ENCODE measurements at places on chromosomes 2 and 18.

GRCh38 chr2:223054193-223054781 lies 2.3 kb downstream of the KCNE4 start:
- DNase-seq = no peak

DNA sequence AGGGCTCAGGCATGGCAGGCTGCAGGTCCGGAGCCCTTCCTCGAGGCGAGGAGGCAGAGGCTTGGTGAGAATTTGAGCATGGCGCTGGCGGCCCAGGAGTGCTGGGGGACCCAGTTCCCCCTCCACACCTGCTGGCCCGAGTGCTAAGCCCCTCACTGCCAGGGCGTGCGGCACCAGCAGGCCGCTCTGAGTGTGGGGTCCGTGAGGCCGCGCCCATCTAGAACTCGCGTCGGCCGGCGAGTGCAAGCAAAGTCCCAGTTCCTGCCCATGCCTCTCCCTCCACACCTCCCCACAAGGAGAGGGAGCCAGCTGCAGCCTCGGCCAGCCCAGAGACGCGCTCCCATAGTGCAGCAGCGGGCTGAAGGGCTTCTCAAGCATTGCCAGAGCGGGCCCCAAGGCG lies 233.0 kb downstream of the PIEZO2 start:
- no peak for DNase-seq

GRCh38 chr18:31610286-31611205 lies 18.9 kb downstream of the TTR start:
- DNase-seq = no peak

- no peak for DNase-seq
These were observed 69.8 kb downstream of the MAP3K20 start for GRCh38 chr2:173145454-173145853.

DNA sequence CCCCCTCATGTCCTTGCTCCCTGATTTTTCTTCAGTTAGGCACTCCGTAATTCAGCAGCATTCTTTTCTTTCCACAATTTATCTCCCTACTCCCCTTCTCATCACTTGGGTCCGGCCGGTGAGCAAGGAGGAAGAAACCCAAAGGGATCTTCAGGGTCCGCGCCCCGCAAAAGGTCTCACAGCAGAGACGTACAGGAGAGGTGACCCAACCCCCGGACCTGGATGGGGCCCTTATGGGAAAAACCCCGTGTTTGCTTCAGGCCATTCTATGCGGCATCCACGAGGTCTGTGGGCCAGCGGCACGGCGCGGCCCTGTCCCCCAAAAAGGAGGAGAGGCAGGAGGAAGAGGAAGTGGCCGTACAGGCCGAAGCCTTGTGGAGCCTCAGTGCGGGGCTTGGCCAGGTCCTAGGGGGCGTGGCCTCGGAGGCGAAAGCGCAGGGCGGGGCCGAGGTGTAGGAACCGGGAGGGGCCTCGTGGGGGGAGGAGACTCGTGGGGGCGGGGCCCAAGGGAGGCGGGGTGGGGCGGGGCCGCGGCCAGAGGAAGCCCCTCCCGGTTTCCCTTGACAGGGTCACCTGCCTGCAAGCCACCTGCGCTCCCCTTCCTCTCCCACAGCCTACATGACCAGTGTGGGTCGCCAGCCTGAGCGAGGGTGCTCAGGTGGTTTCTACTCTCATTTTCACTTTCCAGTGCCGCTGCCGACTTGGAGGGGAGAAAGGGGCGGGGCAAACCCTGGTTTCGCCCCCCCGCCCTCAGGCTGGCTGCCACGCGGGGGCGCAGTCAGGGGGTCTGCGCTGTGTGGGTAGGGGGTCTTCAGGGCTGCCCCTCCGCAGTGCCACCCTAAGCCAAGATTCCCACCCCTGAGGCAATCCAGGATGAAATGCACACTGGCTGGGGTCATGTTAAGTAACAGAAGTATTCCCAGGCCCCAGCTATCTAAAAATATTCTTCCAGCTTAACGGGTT lies 156.4 kb upstream of the XPO1 start:
- peak; percentile 67 for DNase-seq

DNA sequence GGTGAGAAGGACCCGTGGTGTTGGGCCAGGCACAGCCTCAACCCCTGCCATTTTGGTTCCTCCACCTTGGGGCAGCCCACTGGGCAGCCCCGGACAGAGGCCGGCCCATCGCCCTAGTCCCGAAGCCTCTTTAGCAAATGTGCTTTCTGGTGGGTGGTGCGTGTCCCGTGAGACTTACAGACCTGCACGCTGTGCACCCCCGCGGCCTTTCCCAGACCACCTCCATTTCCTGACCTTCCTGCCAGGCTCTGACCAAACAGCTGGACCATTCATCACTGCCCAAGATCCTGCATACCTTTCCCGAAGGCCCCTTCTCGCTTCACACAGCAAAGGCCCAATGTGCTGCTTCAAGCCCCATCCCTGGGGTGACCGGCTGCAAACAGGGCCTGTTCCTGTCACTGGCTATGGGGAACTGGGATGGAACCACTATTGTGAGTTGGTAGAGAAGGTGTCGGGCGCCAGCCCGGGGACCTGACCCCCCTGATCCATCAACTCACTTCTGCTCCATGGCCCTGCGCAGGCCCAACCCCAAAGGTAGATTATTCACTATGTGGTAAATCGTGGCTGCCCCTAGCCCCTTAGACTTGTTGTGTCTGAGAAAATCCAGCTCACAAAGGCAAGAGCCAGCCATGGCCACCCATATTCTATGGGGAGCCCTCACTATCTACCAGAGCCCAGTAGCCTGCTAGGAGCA lies 341.0 kb downstream of the EIPR1 start:
- no peak for DNase-seq

DNA sequence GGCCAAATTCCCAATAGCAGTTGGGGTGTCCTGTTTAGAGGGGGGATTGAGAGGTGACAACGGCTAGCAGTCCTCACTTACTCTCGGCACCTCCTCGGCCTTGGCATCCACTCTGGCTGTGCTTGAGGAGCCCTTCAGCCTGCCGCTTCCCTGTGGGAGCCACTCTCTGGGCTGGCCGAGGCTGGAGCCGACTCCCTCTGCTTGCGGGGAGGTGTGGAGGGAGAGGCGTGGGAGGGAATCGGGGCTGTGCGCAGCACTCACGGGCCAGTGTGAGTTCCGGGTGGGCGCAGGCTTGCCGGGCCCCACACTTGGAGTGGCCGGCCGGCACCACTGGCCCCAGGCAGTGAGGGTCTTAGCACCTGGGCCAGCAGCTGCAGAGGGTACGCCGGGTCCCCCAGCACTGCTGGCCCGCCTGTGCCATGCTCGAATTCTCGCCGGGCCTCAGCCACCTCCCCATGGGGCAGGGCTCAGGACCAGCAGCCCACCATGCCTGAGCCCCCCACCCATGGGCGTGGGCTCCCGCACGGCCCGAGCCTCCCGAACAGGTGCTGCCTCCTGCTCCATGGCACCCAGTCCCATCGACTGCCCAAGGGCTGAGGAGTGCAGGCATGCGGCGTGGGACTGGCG lies 705.9 kb upstream of the ZNF804A start:
- no peak for DNase-seq

DNA sequence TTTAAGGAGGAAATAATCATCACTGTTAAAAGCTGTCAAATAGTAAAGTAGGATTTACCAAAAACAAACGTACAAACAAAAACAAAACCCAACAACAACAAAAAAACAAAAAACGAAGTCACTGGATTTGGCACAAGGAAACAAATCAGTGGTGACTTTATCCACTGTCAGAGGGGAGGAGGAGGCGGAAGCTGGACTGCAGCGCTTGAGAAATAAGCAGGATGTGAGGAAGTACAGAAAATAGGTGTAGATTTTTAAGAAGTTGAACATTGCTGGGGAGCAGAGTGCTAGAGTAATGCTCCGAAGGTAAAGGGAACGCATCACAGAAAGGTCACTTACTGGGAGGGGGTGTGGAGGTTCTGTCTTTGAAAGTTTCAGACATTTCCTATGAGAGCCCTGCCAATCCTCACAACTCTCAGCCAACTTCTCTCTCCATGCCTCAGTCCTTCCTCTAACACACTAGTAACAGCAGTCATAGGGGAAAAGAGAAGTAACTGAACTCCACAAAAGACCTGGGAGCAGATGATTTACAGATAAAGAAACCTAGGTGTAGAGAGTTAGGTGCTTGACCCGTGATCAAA lies 220.2 kb upstream of the SMAD7 start:
- DNase-seq = no peak

DNA sequence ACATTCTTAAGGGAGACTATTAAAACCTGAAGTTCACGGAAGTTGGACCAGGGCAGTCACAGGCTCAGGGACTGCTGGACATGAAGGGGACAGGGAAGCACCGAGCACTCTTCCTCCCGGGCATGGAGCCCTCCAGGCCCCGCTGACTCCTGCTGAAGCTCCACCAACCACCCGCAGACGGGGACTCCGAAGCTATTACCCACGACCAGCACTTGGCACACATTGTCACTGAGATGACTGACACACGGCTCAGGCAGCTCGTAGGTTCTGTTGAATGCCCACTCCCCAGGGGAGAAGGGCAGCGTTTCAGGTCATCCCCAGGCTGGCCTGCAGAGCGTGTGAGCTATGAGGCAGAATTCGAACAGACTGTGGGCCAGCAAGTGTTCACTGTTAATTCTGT lies 234.8 kb downstream of the NDUFA10 start:
- DNase-seq = no peak

DNA sequence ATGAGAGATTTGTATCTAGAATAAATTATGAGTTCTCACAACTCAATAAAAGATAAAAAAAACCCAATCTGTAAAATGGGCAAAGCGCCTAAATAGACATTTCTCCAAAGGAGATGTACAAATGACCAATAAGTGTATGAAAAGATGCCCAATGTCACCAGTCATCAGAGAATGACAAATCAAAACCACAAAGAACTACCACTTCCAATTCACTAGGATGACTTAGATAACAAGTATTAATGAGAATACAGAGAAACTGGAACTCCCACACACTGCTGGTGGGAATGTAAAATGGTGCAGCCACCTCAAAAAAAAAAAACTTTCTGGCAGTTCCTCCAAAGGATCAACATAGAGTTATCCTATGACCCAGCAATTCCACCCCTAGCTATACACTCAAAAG lies 17.4 kb upstream of the COL6A3 start:
- peak; percentile 13 for DNase-seq

Measured in SW 1271 (cell line).